ENCODE measurements at places on chromosomes 7 and 10. TPM values are rescaled to one million over a fixed set of nuclear protein-coding genes. Genes with fewer than 3 reads are reported as not detected.

GPR26 gene
- not detected for total RNA-seq

SPDYE16 gene
- total RNA-seq: 0.12 TPM

GIMAP2 gene
- total RNA-seq: 0.60 TPM

ST8SIA6 gene
- 0.15 TPM for total RNA-seq

GSAP gene
- 1.4 TPM for total RNA-seq

CYP3A7 gene
- not detected for total RNA-seq

HILPDA gene
- 10.2 TPM for total RNA-seq

SPDYE8 gene
- not detected for total RNA-seq

CYP26C1 gene
- total RNA-seq: 0.23 TPM

FAM25A gene
- total RNA-seq: not detected

All from smooth muscle cell of the coronary artery (primary cell).